Ecto neural progenitor cell (in vitro differentiated cells): ENCODE measurements at places on chromosomes 6 and 20.

DNA sequence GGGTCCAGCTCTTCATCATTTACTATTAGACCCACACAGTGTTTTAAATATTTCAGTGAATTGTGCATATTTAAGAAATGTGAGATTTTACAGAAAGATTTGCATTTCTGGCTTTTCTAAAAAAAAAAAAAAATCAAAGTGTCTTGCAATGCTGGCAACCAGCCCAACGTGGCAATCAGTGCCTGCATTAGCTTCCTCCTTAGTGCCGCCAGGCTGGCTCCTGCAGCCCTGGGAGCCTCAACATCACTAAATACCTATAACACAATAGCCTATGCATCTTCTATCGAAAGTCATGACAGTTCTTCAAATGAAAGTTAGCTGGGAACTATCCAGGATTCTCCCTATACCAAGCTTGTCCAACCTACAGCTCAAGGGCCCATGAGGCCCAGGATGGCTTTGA lies 9.4 kb upstream of the CD93 start:
- no peak for DNase-seq

GRCh38 chr20:7994809-7995208 lies 24.8 kb downstream of the TMX4 start:
- no peak for DNase-seq

- DNase-seq: no peak
Measured at GRCh38 chr6:26270486-26270861, 94.5 kb upstream of the BTN3A2 start.

GRCh38 chr6:6712449-6713403 lies 124.2 kb downstream of the LY86 start:
- DNase-seq: no peak

DNA sequence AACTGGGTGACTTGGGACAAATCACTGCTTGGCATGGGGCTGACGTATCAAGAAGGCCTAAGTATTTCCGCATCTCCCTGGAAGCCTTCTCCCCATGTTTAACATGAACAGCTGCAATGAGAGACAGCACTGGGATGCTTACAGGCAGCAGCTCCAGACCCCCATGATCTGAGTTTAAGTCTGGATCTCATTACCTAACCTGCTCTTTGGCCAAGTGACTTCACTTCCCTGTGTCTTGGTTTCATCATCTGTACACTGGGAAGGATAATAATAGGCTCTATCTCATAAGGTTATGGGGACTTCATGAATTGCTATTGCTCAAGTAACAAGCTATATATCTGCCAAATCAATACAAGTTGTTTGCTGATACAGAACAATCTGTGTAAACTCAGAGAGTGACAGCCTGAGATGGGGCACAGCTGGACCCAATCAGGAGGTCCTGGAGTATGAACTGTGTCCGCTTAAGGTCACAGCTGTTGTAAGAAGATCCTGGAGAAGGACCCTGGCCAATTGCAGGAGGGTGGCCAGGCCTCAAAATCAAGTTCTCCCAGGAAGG lies 56.0 kb downstream of the TGM2 start:
- DNase-seq: no peak

DNA sequence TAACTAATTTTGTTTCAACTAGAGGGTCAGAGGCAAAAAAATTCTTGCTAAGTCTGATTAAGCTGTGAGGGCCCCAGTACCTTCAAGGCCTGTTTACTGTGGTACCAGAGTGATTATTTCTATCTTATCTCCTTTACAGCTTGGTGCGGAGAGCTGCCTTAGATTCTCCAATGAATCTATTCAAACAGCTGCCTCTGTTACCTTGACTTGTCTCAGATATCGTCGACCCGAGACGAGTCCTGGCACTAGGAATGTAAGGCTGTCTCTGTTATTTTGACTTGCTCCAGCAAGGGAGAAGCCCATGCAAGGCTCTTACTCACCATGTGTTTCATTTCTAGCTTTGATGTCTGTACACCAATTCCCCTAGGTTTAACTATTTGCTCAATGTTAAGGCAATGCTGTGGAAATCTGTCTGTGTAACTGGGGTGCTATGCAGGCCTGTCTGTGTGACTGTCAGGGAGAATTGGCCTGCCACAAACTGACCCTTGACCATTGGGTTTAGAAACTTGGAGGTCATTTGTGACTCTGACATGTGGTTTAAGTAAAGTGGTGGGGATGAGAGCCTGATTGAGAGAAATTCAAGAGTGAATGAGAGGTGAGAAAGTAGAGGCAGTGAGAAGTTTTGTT lies 10.4 kb upstream of the FKBPL start:
- DNase-seq: no peak

DNA sequence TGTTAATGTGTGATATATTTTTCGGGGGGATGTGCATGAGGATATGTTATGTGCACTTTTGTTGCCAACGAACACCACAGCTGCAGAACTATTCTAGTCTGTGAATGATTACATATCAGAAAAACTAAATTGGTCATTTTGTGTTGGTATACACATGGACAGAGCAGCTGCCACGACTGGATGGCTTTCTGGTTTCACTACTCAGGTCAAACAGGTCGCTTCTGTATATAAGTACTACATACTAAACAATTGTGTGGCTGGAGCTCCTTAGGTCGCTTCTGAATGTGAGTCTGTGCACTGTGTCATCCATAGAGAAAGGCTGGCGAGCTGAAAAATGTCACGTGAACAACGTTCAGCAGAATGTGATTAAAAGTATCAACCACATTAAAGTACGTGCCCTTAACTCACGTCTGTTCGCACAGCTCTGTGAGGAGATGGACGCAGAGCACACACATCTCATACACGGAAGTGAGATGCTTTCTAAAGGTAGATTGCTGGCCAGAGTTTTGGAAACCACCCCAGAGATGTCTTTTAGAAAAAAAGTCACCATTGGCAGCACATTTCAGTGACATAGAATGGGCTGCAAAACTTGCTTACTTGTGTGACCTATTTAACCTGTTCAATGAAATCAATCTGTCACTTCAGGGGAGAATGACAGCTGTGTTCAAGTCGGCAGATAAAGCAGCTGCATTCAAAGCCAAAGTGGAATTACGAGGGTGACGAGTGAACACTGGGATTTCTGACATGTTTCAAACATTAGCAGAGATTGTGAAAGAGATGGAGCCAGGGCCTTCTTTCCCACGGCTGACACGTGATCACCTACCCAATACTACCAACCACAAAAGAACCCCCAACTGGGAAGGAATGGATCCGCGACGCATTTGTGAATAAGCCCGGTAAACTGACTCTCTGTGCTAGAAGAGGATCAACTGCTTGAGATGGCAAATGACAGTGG lies 176.6 kb downstream of the PDE10A start:
- no peak for DNase-seq

GRCh38 chr6:7262746-7263518 lies 50.1 kb downstream of the SSR1 start:
- no peak for DNase-seq

- no peak for DNase-seq
Measured at GRCh38 chr6:123794799-123795198, 8.9 kb upstream of the NKAIN2 start.

- DNase-seq: no peak
Measured at GRCh38 chr6:160975162-160975561, 16.4 kb upstream of the MAP3K4 start.

DNA sequence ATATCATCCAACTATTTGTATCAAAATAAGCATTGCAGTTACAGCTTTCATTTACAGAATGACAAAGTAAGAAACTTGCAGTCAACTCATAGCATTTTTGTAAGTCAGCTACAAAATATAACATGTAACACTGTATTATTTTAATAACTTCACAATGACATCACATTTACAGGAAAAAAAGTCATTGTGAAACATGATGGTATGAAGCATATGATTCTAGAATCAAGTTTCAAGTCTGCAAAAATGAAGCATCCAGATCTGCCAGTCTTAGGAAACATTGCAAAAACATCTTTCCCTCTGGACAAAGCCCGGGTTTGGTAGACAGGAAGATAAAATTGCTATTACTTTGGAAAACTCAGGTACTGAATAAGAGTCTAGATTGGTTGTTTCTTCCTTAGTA lies 263.9 kb upstream of the NT5E start:
- no peak for DNase-seq

GRCh38 chr6:42022755-42023384 lies 27.5 kb upstream of the TAF8 start:
- no peak for DNase-seq

DNA sequence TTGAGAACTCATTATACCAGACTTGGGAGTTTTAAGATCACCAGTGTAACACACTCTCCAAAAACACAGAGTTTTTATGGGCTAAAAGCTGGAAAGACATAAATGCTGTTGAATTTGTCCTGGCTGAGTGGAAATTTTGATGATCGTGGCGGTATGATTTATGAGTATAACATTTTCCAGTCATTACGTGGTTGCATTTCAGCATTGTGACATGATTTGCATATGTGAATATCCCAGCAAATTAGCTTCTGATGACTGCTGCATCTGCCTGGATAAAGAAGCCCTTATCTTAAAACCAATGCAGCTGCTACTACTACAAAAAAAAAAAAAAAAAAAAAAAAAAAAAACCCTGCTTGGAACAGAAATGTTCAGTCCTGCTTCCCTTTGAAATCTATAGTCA lies 850.9 kb downstream of the TFAP2A start:
- DNase-seq: no peak

DNA sequence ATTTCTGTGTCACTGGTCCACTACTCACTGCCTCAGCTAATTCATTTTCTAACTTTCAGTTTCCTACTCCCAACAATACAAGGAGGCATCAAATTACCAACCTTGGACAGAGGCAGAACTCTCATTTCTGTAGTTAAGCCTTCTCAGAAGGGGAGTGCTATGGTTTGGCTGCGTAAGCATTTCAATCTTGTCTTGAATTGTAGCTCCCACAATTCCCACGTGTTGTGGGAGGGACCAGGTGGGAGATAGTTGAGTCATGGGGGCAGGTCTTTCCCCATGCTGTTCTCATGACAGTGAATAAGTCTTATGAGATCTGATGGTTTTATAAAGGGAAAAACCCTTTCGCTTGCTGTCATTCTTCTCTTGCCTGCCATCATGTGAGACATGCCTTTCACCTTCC lies 22.9 kb downstream of the HLA-DRA start:
- no peak for DNase-seq

- DNase-seq: no peak
Measured at GRCh38 chr20:32138921-32139320, 29.4 kb downstream of the TM9SF4 start.

DNA sequence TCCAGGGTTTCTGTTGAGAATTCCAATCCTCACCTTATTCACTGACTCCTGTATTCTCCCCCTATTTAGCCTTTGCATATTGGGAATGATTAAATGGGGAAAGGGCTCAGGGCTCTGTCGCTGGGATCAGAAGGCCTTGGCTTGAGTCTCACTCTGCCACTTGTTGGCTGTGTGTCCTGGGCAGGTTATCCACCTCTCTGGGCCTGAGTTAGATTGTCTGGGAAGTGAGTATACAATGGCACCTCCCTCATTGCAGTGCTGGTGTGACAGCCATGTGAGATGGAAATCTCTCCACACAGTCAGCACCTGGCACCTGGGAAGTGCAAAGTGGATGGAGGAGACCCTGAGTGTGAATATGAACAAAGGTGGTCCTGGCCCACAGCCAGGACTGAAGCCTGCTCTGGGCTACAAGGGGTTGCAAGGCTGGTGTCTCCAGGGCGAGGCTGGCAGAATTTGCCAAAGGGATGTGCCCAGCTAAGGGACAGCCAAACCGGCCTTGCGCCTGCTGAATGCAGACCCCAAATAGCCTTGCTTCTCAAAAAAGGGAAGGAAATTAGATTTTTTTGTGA lies 200.0 kb upstream of the PMEPA1 start:
- no peak for DNase-seq

- no peak for DNase-seq
Measured at GRCh38 chr20:54048891-54049545, 21.4 kb downstream of the BCAS1 start.

- DNase-seq: peak; percentile 48
Measured at GRCh38 chr6:151494235-151494935, 568 bp downstream of the CCDC170 start.

DNA sequence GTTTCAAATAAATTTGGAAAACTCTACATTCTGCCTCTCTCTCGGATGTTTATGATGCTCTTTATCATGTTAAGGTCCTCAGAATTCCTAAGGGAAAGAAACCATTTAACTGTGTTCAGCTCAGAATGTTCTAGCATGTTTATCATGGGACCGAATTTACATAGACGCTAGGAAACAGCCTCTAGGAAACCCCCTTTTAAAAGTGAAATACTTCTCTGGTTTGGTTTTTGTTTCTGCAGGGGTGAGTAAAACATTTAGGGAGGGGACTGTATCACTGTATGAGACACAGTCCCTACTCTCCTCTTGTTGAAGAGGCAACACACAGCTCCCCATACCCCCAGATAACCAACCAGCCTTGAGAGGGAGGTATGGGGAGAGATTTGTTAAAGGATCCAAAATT lies 267.6 kb upstream of the SUPT3H start:
- no peak for DNase-seq

GRCh38 chr6:166440729-166441128 lies 58.0 kb upstream of the MPC1 start:
- DNase-seq: no peak

GRCh38 chr20:24995741-24996448 lies 3.3 kb upstream of the APMAP start:
- DNase-seq: peak; percentile 36

- DNase-seq: no peak
Measured at GRCh38 chr6:30037182-30037788, 23.8 kb upstream of the POLR1H start.

GRCh38 chr6:122751326-122751725 lies 28.2 kb upstream of the FABP7 start:
- DNase-seq: no peak

DNA sequence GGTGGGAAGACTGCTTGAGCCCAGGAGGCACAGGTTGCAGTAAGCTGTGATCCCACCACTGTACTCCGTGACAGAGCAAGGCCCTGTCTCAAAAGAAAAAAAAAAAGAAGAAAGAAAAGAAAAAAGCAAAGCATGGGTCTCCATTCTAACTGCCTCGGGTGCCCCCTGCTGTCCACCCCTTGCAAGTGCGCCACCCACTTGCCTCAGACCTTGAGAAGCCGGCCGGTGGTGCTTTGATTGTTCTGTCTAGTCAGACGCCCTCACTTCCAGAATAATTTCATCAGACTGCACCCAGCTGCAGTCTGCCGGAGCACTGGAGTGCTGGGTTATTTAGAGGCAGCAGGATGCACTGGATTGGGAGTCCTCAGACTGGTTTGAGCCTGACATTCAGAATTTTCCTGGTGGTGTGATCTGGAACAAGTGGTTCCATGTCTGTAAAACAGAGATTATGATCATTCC lies 17.6 kb upstream of the TM9SF4 start:
- DNase-seq: peak; percentile 91

DNA sequence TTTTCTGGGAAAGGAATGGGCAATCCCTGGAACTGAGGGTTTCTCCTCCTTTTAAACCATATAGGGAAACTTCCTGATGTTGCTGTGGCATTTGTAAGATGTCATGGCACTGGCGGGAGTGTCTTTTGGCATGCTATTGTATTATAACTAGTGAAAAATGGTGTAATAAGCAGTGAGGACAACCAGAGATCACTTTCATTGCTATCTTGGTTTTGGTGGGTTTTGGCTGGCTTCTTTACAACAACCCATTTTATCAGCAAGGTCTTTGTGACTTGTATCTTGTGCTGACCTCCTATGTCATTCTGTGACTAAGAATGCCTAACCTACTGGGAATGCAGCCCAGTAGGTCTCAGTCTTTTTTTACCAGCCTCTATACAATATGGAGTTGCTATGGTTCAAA lies 9.1 kb upstream of the DCBLD1 start:
- no peak for DNase-seq

GRCh38 chr20:41786158-41786557 lies 168.0 kb upstream of the CHD6 start:
- no peak for DNase-seq

GRCh38 chr6:98136333-98136732 lies 698.0 kb upstream of the POU3F2 start:
- no peak for DNase-seq

- no peak for DNase-seq
Measured at GRCh38 chr20:32960222-32960518, 44.1 kb downstream of the SUN5 start.
